Left ventricle myocardium inferior (tissue), 1 donor: ENCODE measurements at places on chromosomes 5 and 9. TPM values are rescaled to one million over a fixed set of nuclear protein-coding genes. Genes with fewer than 3 reads are reported as not detected.

- no peak overlapping the region for H3K4me3 ChIP-seq
- H3K36me3 ChIP-seq: peaks cover 44% of the 10 kb centered on the region
- H3K27me3 ChIP-seq: no peaks in the 10 kb centered on the region
- H3K27ac ChIP-seq: no peak overlapping the region
These were observed 59.5 kb downstream of the STX17 start for GRCh38 chr9:99966001-99966400.

- no peaks in the 10 kb centered on the region for H3K36me3 ChIP-seq
- no peak overlapping the region for H3K27ac ChIP-seq
- peak; percentile 10 for DNase-seq
- peaks cover 43% of the 10 kb centered on the region for H3K4me1 ChIP-seq
- H3K4me3 ChIP-seq: no peak overlapping the region
These were observed 3.2 kb downstream of the NKD2 start for GRCh38 chr5:1011741-1012312.

DNA sequence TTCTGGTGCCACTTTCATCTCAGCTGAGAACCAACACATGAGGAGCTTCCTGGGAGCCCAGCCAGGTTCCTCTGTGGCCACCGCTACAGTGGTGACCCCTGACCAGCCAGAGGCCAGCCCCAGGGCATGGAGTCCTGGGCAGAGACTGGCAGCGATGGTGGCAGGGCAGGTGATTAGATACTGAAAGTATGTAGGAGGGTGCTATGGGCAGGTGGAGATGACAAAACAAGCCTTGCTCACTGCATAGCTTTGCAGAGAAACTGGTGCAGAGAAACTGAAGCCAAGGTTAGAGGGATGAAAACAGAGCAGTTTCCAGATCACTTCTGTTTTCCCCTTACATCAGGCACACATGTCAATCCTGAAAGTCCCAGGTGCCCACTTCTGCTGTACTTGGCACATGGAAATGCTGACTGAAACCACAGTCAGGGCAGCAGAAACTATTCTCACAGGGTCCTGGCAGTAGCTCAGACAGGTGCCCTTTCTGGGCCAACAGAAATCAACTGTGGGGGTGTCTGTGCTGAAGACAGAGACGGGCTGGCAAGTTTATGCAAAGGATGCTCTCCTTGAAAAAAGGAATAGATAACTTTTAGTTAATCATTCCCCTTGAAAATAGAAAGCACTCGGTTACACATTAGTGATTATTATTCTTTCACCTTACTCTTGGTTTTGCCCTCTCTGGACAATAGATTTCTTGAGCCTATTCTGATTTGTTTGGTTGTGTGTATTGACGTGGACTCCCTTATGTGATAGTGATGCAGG is 90.3 kb downstream of the ANKRD55 start:
- H3K4me1 ChIP-seq: peaks cover 7% of the 10 kb centered on the region
- no peak overlapping the region for H3K27ac ChIP-seq
- H3K27me3 ChIP-seq: no peaks in the 10 kb centered on the region

GRCh38 chr9:90909225-90909624 is 107.6 kb downstream of the SYK start:
- H3K4me1 ChIP-seq: no peaks in the 10 kb centered on the region
- no peaks in the 10 kb centered on the region for H3K36me3 ChIP-seq
- peaks cover 7% of the 10 kb centered on the region for H3K27me3 ChIP-seq
- DNase-seq: no peak
- H3K27ac ChIP-seq: no peak overlapping the region

- H3K36me3 ChIP-seq: peaks cover 20% of the 10 kb centered on the region
- H3K27ac ChIP-seq: peak overlapping the region; percentile 88
- peaks cover 65% of the 10 kb centered on the region for H3K4me1 ChIP-seq
- H3K4me3 ChIP-seq: no peak overlapping the region
- no peak for DNase-seq
These were observed 93.3 kb downstream of the OTULIN start for GRCh38 chr5:14757850-14758249.

- H3K4me1 ChIP-seq: no peaks in the 10 kb centered on the region
- DNase-seq: no peak
- no peaks in the 10 kb centered on the region for H3K27me3 ChIP-seq
These were observed 89.2 kb downstream of the RAPGEF6 start for GRCh38 chr5:131545845-131546244.

GRCh38 chr9:89676281-89676680 is 71.5 kb downstream of the GADD45G start:
- H3K4me1 ChIP-seq: peaks cover 49% of the 10 kb centered on the region
- H3K4me3 ChIP-seq: no peak overlapping the region
- H3K36me3 ChIP-seq: no peaks in the 10 kb centered on the region
- H3K27me3 ChIP-seq: no peaks in the 10 kb centered on the region
- peak overlapping the region; percentile 84 for H3K27ac ChIP-seq

DNA sequence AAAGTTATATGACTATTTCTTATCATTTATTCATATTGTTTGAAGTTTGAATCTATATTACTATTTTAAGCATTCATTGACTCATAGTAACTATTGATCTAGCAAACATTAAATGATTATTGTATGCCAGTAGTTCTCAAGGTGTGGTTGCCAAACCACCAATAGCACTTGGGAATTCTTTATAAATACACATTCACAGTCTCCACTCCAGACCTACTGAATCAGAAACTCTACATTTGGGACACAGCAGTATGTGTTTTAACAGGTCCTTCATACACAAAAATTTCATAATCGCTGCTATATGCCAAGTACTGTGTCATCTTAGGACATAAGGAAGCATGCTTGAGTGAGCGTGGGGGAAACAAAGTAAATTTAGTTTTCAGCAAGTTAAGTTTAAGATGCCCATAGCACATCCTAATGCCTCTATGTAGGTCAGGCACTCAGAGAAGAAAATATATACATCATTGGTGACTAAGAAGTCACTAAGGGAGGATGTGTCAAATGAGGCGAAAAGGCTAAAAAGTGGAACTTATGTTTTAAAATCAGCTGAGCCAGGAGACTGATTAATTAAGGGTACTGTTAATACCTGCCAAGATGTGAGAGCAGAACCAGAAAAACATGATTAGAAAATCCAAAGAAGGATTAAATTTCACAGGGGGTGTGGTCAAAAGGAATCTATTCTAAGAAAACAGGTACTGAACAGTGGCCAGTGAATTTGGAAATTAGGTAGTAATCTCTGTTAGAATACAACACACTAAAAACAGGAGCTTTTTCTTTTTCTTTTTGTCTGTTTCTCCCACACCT is 340.8 kb downstream of the HCN1 start:
- DNase-seq: no peak
- no peak overlapping the region for H3K27ac ChIP-seq

- H3K4me3 ChIP-seq: no peak overlapping the region
- peaks cover 4% of the 10 kb centered on the region for H3K27me3 ChIP-seq
- no peak for DNase-seq
- no peaks in the 10 kb centered on the region for H3K4me1 ChIP-seq
- no peaks in the 10 kb centered on the region for H3K36me3 ChIP-seq
- no peak overlapping the region for H3K27ac ChIP-seq
These were observed 65.4 kb upstream of the STK32A start for GRCh38 chr5:147169399-147169798.

- H3K4me1 ChIP-seq: peaks cover 20% of the 10 kb centered on the region
- no peaks in the 10 kb centered on the region for H3K36me3 ChIP-seq
- no peak overlapping the region for H3K27ac ChIP-seq
- no peak for DNase-seq
These were observed 9.2 kb downstream of the CNTFR start for GRCh38 chr9:34580358-34580757.

- DNase-seq: no peak
- peaks cover 28% of the 10 kb centered on the region for H3K4me1 ChIP-seq
- H3K27ac ChIP-seq: peak overlapping the region; percentile 51
- peaks cover 6% of the 10 kb centered on the region for H3K36me3 ChIP-seq
- no peak overlapping the region for H3K4me3 ChIP-seq
These were observed 10.1 kb upstream of the C1QTNF3 start for GRCh38 chr5:34053133-34053532.

DNA sequence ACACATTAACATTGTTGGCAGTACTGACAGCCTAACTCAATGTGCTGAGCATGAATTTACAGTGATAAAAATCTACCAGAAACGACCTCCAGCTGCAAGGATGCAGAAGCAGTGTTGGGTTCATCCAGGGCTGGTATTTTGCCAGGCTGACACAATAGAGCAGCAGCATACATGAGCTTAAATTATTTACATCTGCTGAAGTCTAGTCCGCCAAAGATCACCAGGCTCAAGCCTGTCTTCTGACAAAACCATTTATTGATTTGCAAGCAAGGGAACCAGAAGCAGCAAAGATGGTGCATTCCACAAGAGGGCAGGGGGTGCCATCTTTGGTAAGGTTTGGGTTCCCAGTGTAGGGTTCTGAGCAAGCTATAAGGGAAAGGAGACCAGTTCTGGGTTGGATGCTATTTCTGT is 8.7 kb upstream of the C5orf34 start:
- H3K36me3 ChIP-seq: peaks cover 45% of the 10 kb centered on the region
- H3K4me1 ChIP-seq: no peaks in the 10 kb centered on the region
- no peaks in the 10 kb centered on the region for H3K27me3 ChIP-seq
- no peak overlapping the region for H3K27ac ChIP-seq

DNA sequence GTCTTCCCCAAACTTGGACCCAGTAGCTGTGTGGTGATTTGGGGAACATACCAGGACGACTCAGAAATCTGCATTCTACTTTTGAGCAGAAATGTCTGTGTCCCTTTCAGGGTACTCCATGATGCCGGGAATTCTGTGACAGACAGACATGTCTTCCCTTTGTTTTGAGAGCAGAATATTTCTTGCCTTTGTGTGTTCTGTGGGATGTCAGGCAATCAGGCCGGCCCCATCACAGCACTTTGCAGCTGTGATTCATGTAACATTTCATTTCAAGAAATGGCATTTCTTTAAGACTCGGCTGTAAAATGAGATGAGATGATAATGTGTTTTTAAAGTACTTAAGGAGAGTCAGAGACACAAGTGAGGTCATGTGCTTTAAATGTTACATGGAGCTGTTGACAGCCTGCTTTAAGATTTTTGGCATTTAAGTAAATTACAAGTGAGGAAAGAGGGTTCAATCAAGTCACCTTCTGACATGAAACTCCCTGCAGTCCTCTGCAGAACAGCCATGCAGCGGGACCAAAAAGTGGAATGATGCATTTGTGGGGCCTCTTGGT is 98.7 kb downstream of the SLC28A3 start:
- no peaks in the 10 kb centered on the region for H3K27me3 ChIP-seq
- H3K4me3 ChIP-seq: no peak overlapping the region
- H3K27ac ChIP-seq: no peak overlapping the region
- no peaks in the 10 kb centered on the region for H3K36me3 ChIP-seq
- no peak for DNase-seq

DNA sequence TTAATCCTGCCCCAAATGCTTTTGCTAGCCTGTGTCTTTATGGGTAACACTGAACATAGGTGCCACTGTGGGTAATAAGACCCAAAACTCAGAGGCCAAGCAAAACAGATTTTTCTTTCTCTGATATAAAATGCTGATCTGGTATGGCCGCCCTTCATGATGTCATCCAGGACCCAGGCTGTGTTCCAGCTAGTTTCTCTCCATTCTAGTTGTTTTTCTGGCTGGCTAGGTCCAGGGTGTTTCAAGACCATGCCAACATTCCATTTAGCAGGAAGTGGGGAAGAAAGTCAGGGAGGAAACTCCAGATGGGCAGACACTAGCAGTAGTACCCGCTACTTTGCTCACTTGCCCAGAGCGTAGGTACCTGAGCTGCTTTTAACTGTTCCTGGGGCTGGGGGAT is 183.9 kb upstream of the OTULINL start:
- DNase-seq: no peak
- H3K4me1 ChIP-seq: peaks cover 27% of the 10 kb centered on the region
- no peak overlapping the region for H3K4me3 ChIP-seq
- peaks cover 57% of the 10 kb centered on the region for H3K36me3 ChIP-seq
- H3K27ac ChIP-seq: peak overlapping the region; percentile 0

The HMHB1 gene
- not detected for total RNA-seq

The PAM gene
- 1,051 TPM for total RNA-seq

The IFNA13 gene
- total RNA-seq: not detected

The TOR1A gene
- 12.9 TPM for total RNA-seq

The CNTFR gene
- total RNA-seq: 4.6 TPM

The CCDC152 gene
- total RNA-seq: 0.80 TPM

The GKAP1 gene
- total RNA-seq: 22.5 TPM

The CFAP90 gene
- total RNA-seq: not detected

The CAMK4 gene
- total RNA-seq: 0.36 TPM

The PDGFRB gene
- total RNA-seq: 39.7 TPM
